GM10248 (cell line): ENCODE measurements at places on chromosomes 1 and 21.

GRCh38 chr1:15802234-15802965 lies 5.0 kb downstream of the UQCRHL start:
- DNase-seq = no peak

- DNase-seq = no peak
Observed at GRCh38 chr1:33182401-33182841, 578 bp upstream of the TRIM62 start.

- no peak for DNase-seq
Observed at GRCh38 chr1:186901631-186902030, 72.9 kb downstream of the PLA2G4A start.

- DNase-seq = peak; percentile 58
Observed at GRCh38 chr1:66996018-66996682, 57.8 kb downstream of the SLC35D1 start.

- DNase-seq = no peak
Observed at GRCh38 chr1:72178266-72178665, 104.1 kb downstream of the NEGR1 start.

- DNase-seq = peak; percentile 67
Observed at GRCh38 chr1:159798893-159799292, 3.3 kb upstream of the FCRL6 start.

DNA sequence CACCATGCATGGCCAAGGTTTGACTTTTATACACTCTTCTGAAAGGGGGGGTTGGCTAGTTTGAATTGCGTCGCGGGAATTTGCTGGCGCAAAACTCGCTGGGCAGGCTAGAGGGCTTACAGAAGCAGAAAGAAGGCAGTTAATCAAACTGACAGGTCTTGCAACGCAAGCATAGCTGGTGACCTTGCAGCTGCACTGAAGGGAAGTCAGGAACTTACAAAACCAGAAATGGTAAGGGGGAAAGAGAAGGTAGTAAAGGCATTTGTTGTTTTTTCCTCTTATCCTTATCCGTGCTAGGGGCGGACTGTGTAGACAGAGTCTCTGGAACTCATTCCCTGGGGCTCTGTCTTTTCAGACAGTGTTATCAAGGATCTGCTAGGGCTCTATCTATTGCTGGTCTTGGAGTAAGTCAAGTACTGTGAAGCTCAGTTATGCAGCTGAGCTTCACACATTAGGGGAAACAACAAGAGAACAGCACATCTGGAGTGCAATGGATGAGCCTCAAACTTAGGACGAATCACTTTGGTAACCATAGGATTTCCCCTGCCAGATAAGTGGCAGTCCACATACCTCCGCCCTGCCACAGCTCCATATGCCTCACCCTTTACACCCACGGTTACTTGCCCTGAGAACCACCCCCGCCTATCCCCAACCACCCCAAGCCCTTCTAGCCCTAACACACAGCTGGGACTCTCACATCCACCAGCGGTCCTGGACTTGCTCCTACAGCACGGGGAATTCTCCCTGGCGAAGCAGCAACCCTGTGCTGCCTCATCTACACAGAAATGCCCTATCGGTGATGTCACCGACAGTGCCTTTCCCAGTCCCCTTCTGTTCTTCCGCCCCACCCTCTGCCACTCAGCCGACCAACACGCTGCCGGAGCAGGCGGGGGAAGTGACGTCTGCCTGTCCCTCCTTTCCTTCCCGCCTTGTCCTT lies 251.4 kb downstream of the FAM72C start:
- no peak for DNase-seq
